ENCODE measurements at places on chromosomes 7 and 10. TPM values are rescaled to one million over a fixed set of nuclear protein-coding genes. Genes with fewer than 3 reads are reported as not detected.
A peak's percentile ranks its signal among the peaks of the same experiment; 100 is the strongest.

- no peak for DNase-seq
Measured at GRCh38 chr7:11831736-11832495, at the start of gene THSD7A. TSS of gene THSD7A (minus strand) at chr7:11832198. CDS start at chr7:11831946, 252 bp downstream.

DNA sequence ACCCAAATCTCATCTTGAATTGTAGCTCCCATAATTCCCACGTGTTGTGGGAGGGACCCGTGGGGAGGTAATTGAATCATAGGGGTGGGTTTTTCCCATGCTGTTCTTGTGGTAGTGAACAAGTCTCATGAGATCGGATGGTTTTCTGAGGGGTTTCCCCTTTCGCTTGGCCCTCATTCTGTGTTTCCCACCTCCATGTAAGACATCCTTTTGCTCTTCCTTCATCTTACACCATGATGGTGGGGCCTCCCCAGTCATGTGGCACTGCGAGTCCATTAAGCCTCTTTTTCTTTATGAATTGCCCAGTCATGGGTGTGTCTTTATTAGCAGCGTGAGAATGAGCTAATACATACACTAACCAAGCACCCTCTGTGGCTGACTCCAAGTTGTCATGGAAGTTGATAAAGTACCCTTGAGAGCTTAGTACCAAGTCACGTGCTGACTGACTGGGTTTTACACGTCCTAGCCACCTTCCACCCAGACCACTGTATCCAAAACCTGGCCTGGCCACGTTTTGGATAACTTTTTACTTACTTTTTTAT is 614.4 kb downstream of the SDK1 start:
- no peak for DNase-seq

GRCh38 chr10:92569071-92569470 is 4.8 kb downstream of the IDE start:
- DNase-seq: no peak

Gene CHST15
- total RNA-seq: 14.7 TPM

- no peak for DNase-seq
Measured at GRCh38 chr7:15625466-15625865, 61.0 kb downstream of the MEOX2 start.

Gene MRLN
- total RNA-seq: not detected

Gene TAS2R41
- total RNA-seq: not detected

Gene CNPY4
- 25.8 TPM for total RNA-seq

DNA sequence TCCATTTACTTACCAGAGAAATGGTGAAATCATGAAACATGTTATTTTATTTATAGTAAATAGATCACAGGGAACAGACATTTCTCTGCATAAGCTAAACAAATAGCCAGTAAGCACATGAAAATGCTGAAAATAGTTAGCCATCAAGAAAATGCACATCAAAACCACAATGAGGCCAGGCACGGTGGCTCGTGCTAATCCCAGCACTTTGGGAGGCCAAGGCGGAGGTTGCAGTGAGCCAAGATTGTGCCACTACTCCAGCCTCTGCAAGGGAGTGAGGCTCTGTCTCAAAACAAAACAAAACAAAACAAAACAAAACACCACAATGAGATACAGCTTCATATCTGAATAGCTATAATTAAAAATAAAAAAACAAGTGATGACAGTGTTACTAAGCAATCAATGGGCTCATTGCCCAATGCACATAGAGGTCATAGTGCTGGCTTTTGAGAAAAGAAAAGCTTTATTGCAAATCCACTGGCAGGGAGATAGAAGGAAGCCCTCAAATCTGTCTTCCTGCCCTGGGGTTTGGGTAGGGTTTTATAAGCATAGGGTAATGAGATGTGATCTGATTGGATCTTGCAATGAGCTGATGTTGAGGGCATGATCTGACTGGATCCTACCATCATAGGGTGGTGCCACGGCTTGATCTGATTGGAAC is 16.2 kb downstream of the CSTF2T start:
- DNase-seq: no peak

GRCh38 chr10:111993321-111993720 is 190.2 kb downstream of the GPAM start:
- no peak for DNase-seq

Gene SDK1
- 0.36 TPM for total RNA-seq

GRCh38 chr10:14052931-14053330 is 277.8 kb downstream of the FRMD4A start:
- no peak for DNase-seq

- DNase-seq: no peak
Measured at GRCh38 chr10:52297747-52298146, 16.3 kb upstream of the DKK1 start.

DNA sequence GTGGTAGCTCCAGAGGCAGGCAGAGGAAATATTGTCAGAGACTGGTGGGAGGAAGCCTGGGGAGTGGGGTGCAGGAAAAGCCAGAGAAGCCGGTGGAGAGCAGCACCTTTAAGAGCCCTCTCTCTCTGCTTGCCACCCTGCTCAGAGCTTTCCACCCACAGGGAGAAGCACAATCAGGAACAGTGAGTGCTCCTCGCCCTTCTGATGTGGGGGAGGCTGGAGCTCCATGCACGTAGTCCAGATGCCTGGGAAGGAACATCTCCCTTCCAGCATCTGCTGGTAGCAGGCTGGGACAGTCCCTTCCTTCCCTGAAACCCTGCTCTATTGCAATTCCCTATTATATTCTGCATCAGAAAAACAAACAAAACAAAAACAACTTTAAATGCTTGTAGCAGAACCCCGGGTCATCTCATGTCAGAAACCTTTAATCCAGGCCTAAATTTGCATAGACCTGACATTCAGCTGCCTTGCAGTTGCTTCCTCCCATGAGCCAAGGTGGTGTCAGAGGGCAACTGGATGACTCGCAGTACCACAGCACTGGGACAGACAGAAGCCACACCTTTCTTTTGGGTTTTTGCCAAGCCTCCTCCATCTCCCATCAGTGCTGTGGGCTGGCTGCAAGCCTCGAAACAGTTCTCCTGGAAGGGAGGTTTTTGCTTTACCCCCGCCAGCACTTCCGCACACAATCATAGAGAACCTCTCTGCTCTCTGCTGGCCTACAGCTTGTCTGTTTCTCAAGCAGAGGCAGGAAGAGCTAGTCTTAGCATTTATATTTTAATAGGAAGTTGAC is 13.1 kb downstream of the AVPI1 start:
- no peak for DNase-seq

Gene KLF14
- total RNA-seq: not detected

DNA sequence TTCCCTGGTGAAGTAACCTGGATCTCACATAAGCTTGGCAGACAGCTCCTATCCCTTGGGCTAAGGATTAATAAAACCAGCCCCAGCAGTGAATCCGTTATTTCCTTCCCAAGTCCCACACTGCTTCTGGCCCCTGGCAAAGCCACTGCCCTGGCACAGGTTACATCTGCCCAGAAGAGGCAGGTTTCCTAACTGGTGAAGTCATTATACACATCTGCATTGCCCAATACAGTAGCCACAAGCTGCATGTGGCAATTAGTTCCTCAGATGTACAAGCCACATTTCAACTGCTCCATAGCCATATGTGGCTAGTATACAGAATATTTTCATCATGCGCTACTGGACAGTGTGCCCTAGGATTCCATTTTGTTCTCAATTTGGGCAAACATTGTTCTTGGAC is 273.0 kb downstream of the GRM8 start:
- DNase-seq: no peak

DNA sequence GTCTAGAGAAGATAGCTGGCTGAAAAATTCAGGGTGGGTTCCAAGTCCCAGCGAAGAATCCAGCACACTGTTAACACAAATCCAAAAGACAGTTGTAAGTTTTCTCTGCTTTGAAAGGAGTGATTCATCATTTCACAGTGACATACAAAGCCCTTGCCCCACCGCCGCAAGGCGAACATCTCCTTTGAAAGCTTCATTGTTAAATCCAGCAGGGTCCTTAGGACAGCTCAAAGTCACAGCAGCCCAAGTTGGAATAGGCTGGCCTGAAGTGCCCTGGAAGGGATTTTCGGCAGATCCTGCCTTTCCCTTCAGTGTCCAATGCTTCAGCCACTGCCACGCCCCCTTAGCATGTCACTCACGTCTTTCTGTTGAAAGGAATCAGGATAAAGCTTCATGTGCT is 526.1 kb downstream of the CALN1 start:
- no peak for DNase-seq

- DNase-seq: peak; percentile 77
Measured at GRCh38 chr7:90749774-90750173, 153.7 kb downstream of the CDK14 start.

Gene MYOZ1
- total RNA-seq: not detected

Gene SLC39A12
- total RNA-seq: not detected

Gene DRGX
- total RNA-seq: not detected

GRCh38 chr10:5461203-5461588 is 38.2 kb downstream of the CALML5 start:
- DNase-seq: no peak

DNA sequence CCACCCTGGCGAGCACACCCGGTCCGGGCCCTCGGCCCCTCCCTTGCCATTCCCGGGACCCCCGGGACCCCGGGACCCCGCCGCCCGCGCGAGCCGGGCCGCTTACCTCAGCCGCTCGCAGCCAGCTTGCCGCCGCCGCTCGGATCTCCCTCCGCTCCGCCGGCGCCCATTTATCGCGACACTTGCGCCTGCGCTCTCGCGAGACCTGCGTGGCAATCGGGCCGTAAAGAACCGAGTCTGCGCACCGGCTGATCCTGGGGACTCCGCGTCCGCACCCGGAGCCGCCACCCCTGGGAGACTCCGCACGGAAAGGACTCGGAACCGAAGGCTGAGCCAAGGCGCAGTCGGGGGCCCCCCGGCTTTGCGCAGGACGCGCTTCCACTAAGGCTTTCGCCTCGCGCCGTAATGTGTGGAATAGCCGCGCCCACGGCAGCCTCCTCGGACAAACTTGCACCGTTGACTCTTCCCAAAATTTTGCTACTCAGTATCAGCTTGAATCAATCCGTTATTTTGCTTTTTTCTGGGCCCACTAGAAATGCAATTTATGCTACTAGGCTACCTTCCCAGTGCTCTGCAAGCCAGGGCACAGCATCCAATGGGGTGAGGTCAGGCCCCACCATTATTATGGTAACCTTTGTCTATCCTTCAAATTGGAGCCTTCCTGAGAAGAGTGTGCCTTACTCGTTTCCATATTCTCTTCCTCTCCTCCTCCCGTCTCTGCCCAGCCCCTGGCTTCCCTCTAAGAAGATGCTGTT is at the start of gene MAD1L1:
Gene MAD1L1 (minus strand): TSS at position 180 of the 755 bp plus-strand sequence. CDS start 2,812 bp downstream, outside the sequence.
- peak; percentile 92 for DNase-seq

GRCh38 chr10:35447693-35448407 is 111.5 kb downstream of the CCNY start:
- DNase-seq: no peak

- no peak for DNase-seq
Measured at GRCh38 chr10:15452545-15452944, 81.5 kb upstream of the FAM171A1 start.

Gene CLCN1
- total RNA-seq: not detected

GRCh38 chr7:133886086-133886485 is 241.1 kb upstream of the LRGUK start:
- DNase-seq: no peak

GRCh38 chr7:88758381-88759229 is 895 bp upstream of the ZNF804B start:
- no peak for DNase-seq

- DNase-seq: no peak
Measured at GRCh38 chr7:6306471-6306870, 34.0 kb upstream of the CYTH3 start.

- DNase-seq: no peak
Measured at GRCh38 chr10:74953214-74953613, 126.8 kb downstream of the KAT6B start.

Gene ZNF853
- total RNA-seq: 0.48 TPM

DNA sequence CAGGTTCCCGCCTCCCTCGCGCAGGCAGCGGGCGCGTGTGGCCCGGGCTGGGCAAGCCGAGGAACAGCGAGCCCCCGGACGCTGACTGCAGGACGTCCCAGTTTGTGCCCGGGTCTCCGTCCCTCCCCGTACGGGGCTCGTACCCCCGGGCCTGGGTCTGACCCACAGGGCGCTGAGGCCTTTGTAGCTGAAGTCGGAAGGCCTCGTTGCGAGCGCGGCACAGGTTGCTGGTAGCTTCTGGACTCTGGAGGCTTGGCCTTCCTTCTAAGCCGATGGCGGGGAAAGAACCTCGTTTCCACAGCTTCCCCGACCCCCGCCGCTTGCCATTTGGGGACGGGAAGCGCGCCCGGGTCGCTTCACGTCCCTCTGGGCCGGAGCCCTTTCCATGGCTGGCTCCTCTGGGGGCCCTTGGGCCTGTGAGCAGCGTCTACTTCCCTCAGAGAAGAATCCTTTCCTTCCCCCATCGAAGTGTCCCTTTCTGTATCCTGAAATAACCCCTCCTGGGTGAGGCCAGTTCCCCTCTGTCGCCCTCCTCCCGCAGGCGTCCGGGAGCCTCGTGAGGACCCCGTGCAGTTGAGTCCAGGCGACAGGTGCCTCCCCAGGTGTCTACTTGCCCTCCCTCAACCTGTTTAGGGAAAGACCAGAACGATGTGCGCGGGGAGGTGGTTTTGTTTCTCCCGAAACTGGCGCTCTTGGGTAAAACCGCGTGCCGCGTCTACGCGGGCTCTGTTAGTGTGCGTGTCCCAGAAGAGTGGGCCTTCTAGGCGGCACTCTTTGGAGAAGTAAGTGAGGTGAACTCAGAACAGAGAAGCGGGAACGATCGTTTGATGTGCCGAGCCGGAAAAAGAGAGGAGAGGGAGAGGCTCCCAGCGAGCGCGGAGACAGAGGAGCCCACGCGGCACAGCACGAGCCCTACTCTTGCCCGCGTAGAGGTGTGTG is 9.3 kb downstream of the EVX1 start:
- no peak for DNase-seq

Gene SPDYE2B
- not detected for total RNA-seq

DNA sequence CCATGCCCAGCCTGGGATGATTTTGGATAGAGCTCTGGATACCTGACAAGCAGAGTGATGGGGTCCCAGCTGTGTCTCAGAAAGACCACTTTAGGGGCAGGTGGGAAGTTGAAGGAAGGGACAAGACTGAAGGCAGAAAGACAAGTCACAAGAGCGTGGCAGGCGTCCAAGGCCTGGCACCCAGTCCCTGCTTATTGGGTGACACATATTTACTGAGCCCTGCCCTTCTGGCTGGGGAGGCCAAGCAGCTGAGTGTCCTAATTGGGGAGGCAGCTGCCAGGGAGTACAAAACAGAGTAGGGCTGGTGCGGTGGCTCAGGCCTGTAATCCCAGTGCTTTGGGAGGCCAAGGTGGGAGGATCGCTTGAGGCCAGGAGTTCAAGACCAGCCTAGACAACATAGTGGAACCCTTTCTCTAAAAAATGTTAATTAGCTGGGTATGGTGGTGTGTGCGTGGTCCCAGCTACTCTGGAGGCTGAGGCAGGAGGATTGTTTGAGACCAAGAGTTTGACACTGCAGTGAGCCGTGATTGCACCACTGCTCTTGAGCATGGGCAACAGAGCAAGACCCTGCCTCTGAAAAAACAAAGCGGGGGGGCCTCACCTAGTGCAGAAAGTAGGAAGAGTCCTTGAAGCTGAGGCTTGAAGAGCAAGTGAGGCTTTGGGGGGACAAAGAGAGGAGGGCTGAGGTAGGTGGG is 53.0 kb upstream of the GTF2I start:
- DNase-seq: no peak

DNA sequence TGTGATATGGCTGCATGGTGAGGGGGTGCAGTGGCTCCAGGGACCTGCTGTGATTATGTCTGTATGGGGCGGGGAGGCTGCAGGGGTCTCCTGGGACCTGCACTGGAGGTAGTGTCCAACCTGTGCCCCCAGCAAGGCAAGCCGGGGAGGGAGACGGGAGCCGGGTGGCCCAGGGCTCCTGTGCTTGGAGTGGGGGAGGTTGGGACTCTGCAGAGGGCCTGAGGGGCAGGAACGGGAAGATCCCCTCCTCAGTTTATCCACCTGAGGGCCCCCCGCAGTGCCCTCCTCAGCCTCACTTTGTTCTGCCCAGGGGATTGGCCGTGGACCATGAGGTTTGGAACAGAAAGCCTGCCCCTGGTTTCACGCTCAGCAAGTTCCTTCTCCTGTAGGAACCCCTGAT is 22.8 kb upstream of the PWWP2B start:
- no peak for DNase-seq

Measured in OCI-LY7 (cell line).